ACHN (cell line): ENCODE measurements at places on chromosomes 6 and 20.

DNA sequence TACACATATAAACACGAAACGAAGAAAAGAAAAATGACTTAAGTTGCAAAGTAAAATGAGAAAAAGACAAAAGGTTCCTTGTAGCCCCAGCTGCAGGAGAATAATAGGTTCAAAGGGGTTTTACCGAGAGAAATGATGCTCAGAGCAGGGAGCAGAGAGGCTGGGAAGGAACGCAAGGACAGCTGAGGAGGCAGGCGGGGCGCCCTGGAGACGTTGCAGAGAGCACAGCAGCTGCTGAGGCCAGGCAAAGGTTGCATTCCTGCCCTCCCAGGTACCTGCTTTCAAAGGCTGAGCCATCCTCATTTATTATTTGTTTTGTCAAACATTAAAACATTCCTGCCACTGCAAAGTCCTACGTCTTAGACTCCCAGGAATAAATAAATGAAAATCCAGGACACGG lies 16.2 kb upstream of the VAPB start:
- no peak for DNase-seq

DNA sequence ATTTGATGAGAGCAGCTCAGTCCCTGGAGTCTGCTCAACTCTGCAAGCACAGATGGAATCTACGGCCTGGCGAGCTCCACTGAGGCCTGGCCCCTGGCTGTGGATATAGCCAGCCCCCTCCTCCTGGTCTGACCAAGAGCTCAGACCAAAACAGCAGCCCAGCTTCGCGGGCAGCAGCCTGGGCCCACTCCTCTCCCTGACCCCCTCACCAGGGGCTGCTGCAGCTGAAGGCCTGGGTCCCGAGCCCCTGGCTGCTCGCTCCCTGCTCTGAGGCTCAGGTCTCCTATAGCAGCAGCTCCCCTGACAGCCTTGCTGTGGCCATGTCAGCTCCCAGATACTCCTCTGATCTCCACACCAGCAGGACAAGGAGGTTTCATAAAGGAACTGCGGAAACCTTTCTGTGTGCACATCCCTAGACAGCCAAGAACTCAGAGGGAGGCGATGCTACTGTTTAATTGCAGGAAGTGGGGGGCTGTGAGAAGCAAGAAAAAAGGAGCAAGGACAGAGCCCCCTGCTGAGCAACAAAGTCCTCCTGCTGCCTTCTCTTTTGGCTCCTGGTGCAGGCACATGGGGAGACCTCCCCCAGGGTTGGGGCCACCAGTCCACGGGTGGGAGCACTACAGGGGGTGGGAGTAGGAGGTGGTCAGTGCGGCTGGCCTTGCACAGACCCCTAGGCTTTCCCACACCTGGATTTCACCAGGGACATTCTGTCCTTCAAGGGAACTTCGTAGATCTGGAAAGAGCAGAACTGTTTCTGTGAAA lies 38.7 kb upstream of the CST5 start:
- no peak for DNase-seq

- peak; percentile 54 for DNase-seq
These were observed 31.0 kb downstream of the GLO1 start for GRCh38 chr6:38671885-38672467.

GRCh38 chr20:10313701-10314100 lies 95.1 kb downstream of the SNAP25 start:
- DNase-seq, result no peak

- no peak for DNase-seq
These were observed 40.9 kb downstream of the RNF182 start for GRCh38 chr6:13965582-13966127.

- DNase-seq, result no peak
These were observed 146.6 kb downstream of the RNASET2 start for GRCh38 chr6:166809721-166810120.

- no peak for DNase-seq
These were observed 295.6 kb downstream of the GRIK2 start for GRCh38 chr6:101689156-101689555.

DNA sequence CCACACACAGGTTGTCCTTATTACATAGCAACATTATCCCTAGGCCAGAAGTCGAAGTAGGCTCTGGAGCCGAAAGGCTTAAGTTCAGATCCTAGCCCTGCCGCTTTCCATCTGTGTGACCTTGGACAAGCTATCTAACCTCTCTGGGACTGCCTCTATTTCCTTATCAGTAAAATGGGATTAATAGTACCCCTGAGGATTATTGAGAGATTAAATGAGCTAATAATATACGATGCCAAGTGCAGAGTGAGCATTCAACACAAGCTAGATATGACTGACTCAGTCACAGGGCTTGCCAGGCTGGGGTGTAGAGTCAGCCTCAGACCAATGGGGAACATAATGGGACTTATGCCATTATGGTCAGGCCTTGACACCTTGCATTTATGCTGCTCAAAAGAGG lies 8.9 kb upstream of the SPATA2 start:
- DNase-seq, result no peak
